ENCODE measurements at places on chromosomes 13 and 19.
A peak's percentile ranks its signal among the peaks of the same experiment; 100 is the strongest.

DNA sequence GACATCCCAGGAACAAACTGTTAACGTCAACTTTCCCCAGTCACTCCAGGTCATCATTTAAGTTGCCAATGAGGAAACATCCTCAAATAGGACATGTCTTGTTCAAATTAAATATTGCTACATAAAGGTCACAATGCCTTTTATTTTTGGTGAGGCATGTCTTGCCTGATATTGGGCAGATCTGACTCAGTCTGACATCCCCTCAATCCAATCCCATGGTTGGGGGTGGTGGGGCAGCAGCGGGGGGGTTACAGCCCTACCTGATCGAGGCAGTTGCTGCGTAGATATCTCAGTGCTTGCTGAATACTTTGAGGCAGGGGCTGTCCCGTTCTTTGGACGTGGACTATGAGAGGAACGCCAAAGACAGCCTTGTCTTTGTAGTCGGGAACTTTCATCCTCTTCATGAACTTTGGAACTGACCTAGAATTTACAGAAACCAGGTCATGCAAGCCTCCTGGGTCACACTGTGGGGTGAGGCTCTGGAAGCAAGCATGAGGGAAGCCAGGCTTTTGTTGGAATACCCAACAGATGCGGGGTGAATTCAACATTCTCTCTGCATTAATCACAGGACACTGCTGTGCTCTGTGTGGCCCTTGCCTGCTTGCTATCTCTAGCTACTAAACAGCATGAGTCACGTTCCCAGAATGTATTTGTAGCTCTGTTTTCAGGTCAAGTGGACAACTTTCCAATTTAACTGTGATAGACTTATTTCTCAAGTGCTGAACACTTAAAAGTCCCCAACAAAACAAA, 109.8 kb downstream of the KL start:
- DNase-seq, result no peak

- no peak for DNase-seq
Observed at GRCh38 chr13:24253520-24254145, 55.7 kb upstream of the C1QTNF9 start.

GRCh38 chr13:78638216-78638615, 20.7 kb downstream of the OBI1 start:
- no peak for DNase-seq

DNA sequence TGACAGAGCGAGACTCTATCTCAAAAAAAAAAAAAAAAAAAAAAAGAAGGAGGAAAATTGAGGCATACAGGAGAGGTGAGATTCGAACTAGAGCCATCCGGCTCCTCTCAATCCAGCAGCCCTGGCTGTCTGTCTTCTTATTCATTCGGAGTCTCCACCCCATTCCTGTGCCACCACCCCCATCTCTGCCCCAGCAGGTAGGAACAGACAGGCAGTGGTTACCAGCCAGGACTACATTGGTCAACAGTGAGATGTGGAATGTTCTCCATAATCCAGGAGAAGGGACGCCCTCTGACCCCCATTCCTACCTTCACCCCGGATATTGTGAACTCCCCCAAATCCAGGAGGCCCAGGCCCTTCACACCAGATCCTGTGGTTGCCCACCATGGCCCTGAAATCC, 6.6 kb upstream of the S1PR2 start:
- DNase-seq, result no peak

DNA sequence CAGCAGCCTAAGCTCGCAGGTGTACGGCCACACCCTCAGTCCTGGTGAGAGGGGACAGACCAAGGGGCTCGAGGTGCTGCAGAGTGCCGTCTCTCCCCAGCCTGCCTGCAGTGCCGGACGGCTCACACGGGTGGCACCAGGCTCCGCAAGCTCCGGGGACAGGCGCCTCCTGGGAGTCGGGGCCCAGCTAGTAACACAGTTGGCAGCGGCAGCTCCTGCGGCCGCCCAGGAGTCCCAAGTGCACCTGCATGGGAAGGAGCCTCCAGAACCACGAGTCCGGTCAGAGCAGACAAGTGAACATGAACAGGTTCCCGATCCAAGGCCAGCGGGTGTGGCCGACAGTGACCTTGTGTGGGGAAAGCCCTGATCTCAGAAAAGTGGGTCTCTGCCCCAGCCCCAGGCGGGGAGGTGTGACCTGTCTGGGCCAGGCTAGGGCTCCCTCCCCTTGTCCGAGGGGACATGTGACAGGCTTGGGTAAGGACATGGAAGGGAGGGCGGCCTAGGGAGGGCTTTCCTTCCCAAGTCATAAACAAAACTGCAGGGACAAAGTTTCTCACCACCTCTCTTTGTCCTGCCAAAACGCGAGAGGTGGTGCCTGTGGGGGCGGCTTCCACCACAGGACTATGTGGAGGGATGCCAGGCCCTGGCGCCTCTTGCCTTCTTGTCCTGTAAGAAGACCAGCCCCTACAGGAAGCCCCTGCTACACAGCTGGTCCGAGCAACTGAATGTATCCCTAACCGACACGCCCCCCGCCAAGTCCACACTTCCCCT, 46.5 kb downstream of the MLLT1 start:
- peak; percentile 66 for DNase-seq

DNA sequence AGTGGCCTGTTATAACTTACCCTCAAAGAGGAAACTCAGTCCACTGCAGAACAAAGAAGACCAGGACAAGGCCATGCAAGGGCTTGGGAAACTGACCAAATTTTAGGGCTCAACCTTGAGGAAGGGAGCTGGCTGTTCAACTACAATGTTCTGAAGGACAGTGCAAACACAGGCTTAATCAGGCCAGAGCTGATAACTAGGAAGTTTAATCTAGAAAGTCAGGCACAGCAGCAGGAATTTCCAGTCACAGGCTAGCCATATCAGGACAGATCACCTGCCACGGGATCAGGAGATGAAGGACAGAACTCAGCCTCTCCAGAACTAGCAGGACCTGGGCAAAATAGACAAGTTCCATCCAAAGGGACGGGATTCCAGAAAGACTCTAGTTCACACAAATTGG, 89.4 kb downstream of the ENOX1 start:
- DNase-seq, result no peak

- DNase-seq, result no peak
Observed at GRCh38 chr13:51717786-51718398, 86.1 kb downstream of the DHRS12 start.

DNA sequence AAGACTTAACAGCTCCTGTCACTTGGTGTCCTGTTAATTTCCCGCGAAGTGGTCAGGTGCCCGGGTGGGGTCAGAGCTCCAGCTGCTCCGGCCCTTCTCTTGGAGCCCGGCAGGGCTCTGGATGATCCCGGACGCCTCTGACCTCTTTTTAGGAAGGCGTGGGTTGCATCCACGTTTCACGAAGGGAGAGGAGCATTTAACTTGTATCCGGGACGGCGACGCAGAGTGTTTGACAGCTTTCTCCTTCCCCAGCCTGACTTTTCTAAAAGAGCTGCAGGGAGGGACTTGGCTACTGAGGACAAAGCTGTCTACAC, 656 bp downstream of the ZNF155 start:
- peak; percentile 24 for DNase-seq

- DNase-seq, result peak; percentile 35
Observed at GRCh38 chr13:65656740-65657329, 1573.3 kb downstream of the PCDH9 start.

Measured in hematopoietic multipotent progenitor cell treated with erythropoietin and hydrocortisone succinate and interleukin-3 and kit ligand, for 4 days (in vitro differentiated cells).